HCT116 (cell line): ENCODE measurements at places on chromosomes 16 and 17. TPM values are rescaled to one million over a fixed set of nuclear protein-coding genes. Genes with fewer than 3 reads are reported as not detected.

- peaks cover 80% of the 10 kb centered on the region for H3K36me3 ChIP-seq
- H3K4me3 ChIP-seq: no peak overlapping the region
- DNase-seq: no peak
- no peaks in the 10 kb centered on the region; the same call in 1 of the 2 replicates for H3K4me1 ChIP-seq
- no peak overlapping the region for H3K27ac ChIP-seq
Observed at GRCh38 chr17:56893503-56893902, 20.3 kb downstream of the TRIM25 start.

DNA sequence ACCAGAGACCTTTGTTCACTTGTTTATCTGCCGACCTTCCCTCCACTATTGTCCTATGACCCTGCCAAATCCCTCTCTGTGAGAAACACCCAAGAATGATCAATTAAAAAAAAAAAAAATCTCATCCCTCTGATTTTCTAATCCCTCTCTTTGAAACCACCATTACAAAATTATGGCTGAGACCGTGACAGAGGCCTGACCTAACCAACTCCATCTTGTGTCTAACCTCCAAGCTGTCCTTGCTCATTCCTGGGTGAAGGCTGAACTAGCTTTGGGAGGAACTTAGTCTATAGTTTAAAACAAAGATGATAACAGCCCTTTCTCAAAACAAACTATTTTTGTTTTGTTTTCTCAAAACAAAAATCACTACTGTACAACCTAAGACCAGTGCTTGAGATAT is 474.5 kb downstream of the TMEM114 start:
- no peak for DNase-seq
- H3K36me3 ChIP-seq: no peaks in the 10 kb centered on the region
- H3K4me1 ChIP-seq: no peaks in the 10 kb centered on the region
- H3K27me3 ChIP-seq: no peaks in the 10 kb centered on the region
- no peak overlapping the region for H3K4me3 ChIP-seq
- H3K27ac ChIP-seq: no peak overlapping the region

GRCh38 chr16:78240459-78241222 is 141.2 kb downstream of the WWOX start:
- H3K36me3 ChIP-seq: no peaks in the 10 kb centered on the region
- H3K27ac ChIP-seq: no peak overlapping the region
- no peak for DNase-seq
- H3K27me3 ChIP-seq: no peaks in the 10 kb centered on the region
- no peak overlapping the region for H3K4me3 ChIP-seq

- no peaks in the 10 kb centered on the region for H3K36me3 ChIP-seq
- no peaks in the 10 kb centered on the region for H3K4me1 ChIP-seq
- no peak for DNase-seq
- no peaks in the 10 kb centered on the region for H3K27me3 ChIP-seq
- H3K27ac ChIP-seq: no peak overlapping the region
- H3K4me3 ChIP-seq: no peak overlapping the region
Observed at GRCh38 chr17:22374741-22375140, 682.4 kb downstream of the KCNJ18 start.

- H3K4me1 ChIP-seq: peaks cover 26% of the 10 kb centered on the region
- H3K36me3 ChIP-seq: peaks cover 6% of the 10 kb centered on the region; the same call in 1 of the 2 replicates
- H3K27ac ChIP-seq: peak overlapping the region; percentile 52
- peak overlapping the region; percentile 86 for H3K4me3 ChIP-seq
Observed at GRCh38 chr17:28317966-28318758, 838 bp upstream of the TMEM97 start.

GRCh38 chr17:7897090-7897489 is 8.5 kb downstream of the CHD3 start:
- no peak overlapping the region for H3K4me3 ChIP-seq
- no peaks in the 10 kb centered on the region for H3K27me3 ChIP-seq
- H3K36me3 ChIP-seq: peaks cover 46% of the 10 kb centered on the region

DNA sequence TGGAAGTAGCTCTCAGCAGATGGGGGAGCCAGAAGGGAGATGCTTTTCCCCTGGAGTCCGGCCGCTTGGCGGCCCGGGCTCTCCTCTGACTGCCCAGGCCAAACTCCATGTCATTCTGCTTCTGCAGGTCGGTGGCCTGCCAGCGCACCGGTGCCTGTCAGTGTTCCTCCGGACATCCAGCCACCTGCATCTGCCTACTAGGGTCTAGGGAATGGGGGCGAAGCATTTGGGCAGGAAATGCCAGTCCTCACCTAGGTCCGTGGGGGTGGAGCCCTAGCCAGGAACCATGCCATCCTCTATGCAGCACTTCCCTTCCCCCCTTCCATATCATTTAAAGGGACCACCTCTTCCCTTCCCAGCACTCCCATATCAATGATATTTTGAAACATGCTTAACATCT is 34.2 kb downstream of the GJC1 start:
- H3K27me3 ChIP-seq: no peaks in the 10 kb centered on the region
- peak overlapping the region; percentile 61 for H3K27ac ChIP-seq
- H3K36me3 ChIP-seq: 0 out of 2 replicates have a peak, but pooled peaks cover 2% of the 10 kb centered on the region
- peaks cover 15% of the 10 kb centered on the region for H3K4me1 ChIP-seq

- H3K27ac ChIP-seq: peak overlapping the region; percentile 45; the same call in 1 of the 2 replicates
- no peak for DNase-seq
- no peak overlapping the region for H3K4me3 ChIP-seq
- H3K27me3 ChIP-seq: no peaks in the 10 kb centered on the region
- no peaks in the 10 kb centered on the region for H3K36me3 ChIP-seq
- H3K4me1 ChIP-seq: peaks cover 42% of the 10 kb centered on the region
Observed at GRCh38 chr16:2040787-2041522, 6.7 kb downstream of the NTHL1 start.

DNA sequence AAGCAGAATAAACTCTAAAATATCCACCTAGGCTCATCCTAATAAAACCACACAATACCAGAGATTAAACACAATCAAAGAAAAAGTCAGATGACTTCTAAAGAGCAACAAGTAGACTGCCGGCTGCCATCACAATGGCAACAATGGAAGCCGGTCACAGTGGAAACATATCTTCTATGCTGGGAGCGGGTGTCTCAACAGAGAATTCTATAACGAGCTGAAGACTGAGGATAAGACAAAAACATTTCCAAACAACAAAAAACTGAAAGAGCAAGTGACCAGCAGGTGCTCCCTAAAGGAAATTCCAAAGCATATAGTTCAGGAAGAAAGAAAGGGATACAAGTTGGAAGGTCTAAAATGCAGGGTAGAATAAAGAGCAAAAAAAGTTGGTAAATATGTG is 8.9 kb downstream of the NSMCE1 start:
- H3K27me3 ChIP-seq: no peaks in the 10 kb centered on the region
- no peaks in the 10 kb centered on the region for H3K36me3 ChIP-seq
- no peak overlapping the region for H3K27ac ChIP-seq
- peaks cover 58% of the 10 kb centered on the region for H3K4me1 ChIP-seq

GRCh38 chr17:45131616-45132319 is 547 bp downstream of the PLCD3 start:
- peaks cover 72% of the 10 kb centered on the region for H3K4me1 ChIP-seq
- no peak for DNase-seq
- no peaks in the 10 kb centered on the region for H3K36me3 ChIP-seq
- H3K27me3 ChIP-seq: no peaks in the 10 kb centered on the region
- peak overlapping the region; percentile 89 for H3K27ac ChIP-seq

- no peak overlapping the region for H3K27ac ChIP-seq
- H3K27me3 ChIP-seq: no peaks in the 10 kb centered on the region
- no peaks in the 10 kb centered on the region for H3K4me1 ChIP-seq
- no peak for DNase-seq
Observed at GRCh38 chr17:47705536-47706530, 11.9 kb downstream of the TBKBP1 start.

DNA sequence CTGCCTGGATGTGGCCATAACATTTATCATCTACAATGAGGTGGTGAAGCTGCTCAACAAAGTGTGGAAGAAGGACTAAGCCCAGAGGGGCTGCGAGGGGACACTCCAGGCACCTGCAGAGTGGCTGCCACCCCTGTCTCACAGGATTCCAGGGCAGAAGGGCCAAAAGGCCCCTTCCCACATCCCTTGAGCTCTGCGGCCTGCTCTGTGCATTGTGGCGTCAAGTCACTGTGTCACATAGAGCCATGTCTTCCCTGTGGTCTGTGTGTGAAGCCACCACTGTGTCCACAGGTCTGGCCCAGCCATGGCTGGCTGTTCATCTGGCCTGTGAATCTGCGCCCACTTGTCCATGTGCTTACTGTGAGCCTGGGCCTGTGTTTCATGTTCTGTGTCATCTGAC is 1714.6 kb downstream of the TP53TG3F start:
- H3K27ac ChIP-seq: no peak overlapping the region
- H3K4me3 ChIP-seq: no peak overlapping the region
- no peaks in the 10 kb centered on the region for H3K27me3 ChIP-seq
- no peak for DNase-seq

DNA sequence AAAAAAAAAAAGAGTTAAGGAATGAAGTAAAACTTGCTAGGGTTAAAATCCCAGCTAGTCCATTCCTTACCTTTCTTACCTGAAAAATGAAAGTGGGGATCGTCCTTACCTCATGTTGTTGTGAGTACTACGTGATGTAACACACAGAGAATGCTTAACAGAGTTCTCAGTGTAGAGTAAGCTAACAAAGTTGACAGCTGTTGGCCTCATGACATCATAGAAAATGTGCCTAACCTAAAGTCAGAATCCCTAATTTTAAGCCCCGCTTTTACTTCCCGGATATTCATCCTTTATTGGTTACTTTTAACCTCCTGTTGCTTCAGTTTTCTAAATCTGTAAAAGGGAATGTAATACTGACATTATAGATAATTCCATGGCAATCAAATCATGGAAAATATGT is 505.8 kb upstream of the HSBP1 start:
- DNase-seq: no peak
- H3K4me1 ChIP-seq: no peaks in the 10 kb centered on the region
- no peaks in the 10 kb centered on the region for H3K27me3 ChIP-seq
- no peak overlapping the region for H3K4me3 ChIP-seq
- no peaks in the 10 kb centered on the region for H3K36me3 ChIP-seq

- no peak for DNase-seq
- H3K4me1 ChIP-seq: no peaks in the 10 kb centered on the region
- H3K36me3 ChIP-seq: no peaks in the 10 kb centered on the region
- peaks cover 21% of the 10 kb centered on the region; the same call in 1 of the 2 replicates for H3K27me3 ChIP-seq
- no peak overlapping the region for H3K4me3 ChIP-seq
Observed at GRCh38 chr17:77862890-77863813, 95.4 kb upstream of the TNRC6C start.

- no peak overlapping the region for H3K4me3 ChIP-seq
- H3K27me3 ChIP-seq: no peaks in the 10 kb centered on the region
- no peaks in the 10 kb centered on the region for H3K36me3 ChIP-seq
- no peak overlapping the region for H3K27ac ChIP-seq
- H3K4me1 ChIP-seq: no peaks in the 10 kb centered on the region
Observed at GRCh38 chr17:9330141-9330540, 245.5 kb downstream of the STX8 start.

GRCh38 chr17:56144223-56144622 is 9.1 kb upstream of the ANKFN1 start:
- H3K4me3 ChIP-seq: no peak overlapping the region
- no peaks in the 10 kb centered on the region for H3K36me3 ChIP-seq
- H3K27ac ChIP-seq: no peak overlapping the region
- DNase-seq: no peak
- H3K27me3 ChIP-seq: peaks cover 19% of the 10 kb centered on the region
- H3K4me1 ChIP-seq: no peaks in the 10 kb centered on the region

GRCh38 chr16:28897826-28898225 is 19.5 kb downstream of the ATP2A1 start:
- H3K27ac ChIP-seq: no peak overlapping the region
- H3K36me3 ChIP-seq: no peaks in the 10 kb centered on the region
- DNase-seq: no peak
- H3K27me3 ChIP-seq: no peaks in the 10 kb centered on the region
- peaks cover 22% of the 10 kb centered on the region for H3K4me1 ChIP-seq

- no peak overlapping the region for H3K4me3 ChIP-seq
- no peak overlapping the region for H3K27ac ChIP-seq
- no peaks in the 10 kb centered on the region for H3K36me3 ChIP-seq
- peaks cover 65% of the 10 kb centered on the region for H3K4me1 ChIP-seq
- no peaks in the 10 kb centered on the region for H3K27me3 ChIP-seq
Observed at GRCh38 chr16:11135464-11135973, 120.5 kb downstream of the SOCS1 start.

GRCh38 chr17:56030009-56030624 is 123.2 kb upstream of the ANKFN1 start:
- H3K27ac ChIP-seq: no peak overlapping the region
- no peaks in the 10 kb centered on the region for H3K4me1 ChIP-seq
- no peaks in the 10 kb centered on the region for H3K36me3 ChIP-seq
- no peak for DNase-seq

DNA sequence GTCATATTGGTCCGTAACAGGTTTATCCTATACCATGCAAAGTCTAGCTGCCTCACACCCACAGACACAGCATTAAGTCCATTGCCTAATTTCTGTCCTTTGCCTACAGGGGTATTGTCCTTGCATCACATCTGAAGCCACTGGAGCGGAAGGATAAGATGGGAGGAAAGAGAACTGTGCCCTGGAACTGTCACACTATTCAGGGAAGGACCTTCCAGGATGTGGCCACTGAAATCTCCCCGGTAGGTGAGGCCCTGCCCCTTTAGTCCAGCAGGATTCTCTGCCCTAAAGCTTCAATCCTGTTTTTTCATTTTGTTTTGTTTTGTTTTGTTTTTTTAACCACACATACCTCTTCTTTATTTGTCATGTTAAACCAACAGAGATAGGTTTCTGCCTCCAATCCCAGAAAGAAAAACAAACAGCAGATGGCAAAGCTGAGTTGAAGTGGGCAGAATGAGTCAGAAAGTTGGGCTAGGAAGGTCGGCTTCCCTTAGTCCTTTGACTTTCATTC is 2.2 kb upstream of the EFTUD2 start:
- H3K36me3 ChIP-seq: no peaks in the 10 kb centered on the region
- no peak overlapping the region for H3K27ac ChIP-seq
- no peak overlapping the region for H3K4me3 ChIP-seq

- no peak overlapping the region for H3K4me3 ChIP-seq
- H3K4me1 ChIP-seq: no peaks in the 10 kb centered on the region
- H3K27me3 ChIP-seq: peaks cover 17% of the 10 kb centered on the region
- no peak overlapping the region for H3K27ac ChIP-seq
Observed at GRCh38 chr17:73902416-73903181, 258.4 kb upstream of the SDK2 start.

- H3K27ac ChIP-seq: peak overlapping the region; percentile 66
- 0 out of 2 replicates have a peak, but pooled peaks cover 2% of the 10 kb centered on the region for H3K36me3 ChIP-seq
Observed at GRCh38 chr17:35808240-35808961, 883 bp upstream of the TAF15 start.

- H3K27me3 ChIP-seq: no peaks in the 10 kb centered on the region
- H3K4me3 ChIP-seq: no peak overlapping the region
- H3K27ac ChIP-seq: no peak overlapping the region; the same call in 1 of the 2 replicates
- peaks cover 90% of the 10 kb centered on the region for H3K4me1 ChIP-seq
Observed at GRCh38 chr17:72409405-72410002, 288.7 kb downstream of the SOX9 start.

GRCh38 chr16:88375996-88376834 is 6.5 kb upstream of the ZNF469 start:
- no peaks in the 10 kb centered on the region for H3K4me1 ChIP-seq
- no peak for DNase-seq
- H3K27me3 ChIP-seq: no peaks in the 10 kb centered on the region
- no peak overlapping the region for H3K4me3 ChIP-seq

Gene G6PC1
- 0.10 TPM for total RNA-seq

Gene GP1BA
- not detected for total RNA-seq

Gene FOXL1
- 7.5 TPM for total RNA-seq

Gene SLC35G6
- not detected for total RNA-seq
